CD8-positive, alpha-beta memory T cell (primary cell): ENCODE measurements at places on chromosomes 7 and 10. TPM values are rescaled to one million over a fixed set of nuclear protein-coding genes. Genes with fewer than 3 reads are reported as not detected.
A peak's percentile ranks its signal among the peaks of the same experiment; 100 is the strongest.

DNA sequence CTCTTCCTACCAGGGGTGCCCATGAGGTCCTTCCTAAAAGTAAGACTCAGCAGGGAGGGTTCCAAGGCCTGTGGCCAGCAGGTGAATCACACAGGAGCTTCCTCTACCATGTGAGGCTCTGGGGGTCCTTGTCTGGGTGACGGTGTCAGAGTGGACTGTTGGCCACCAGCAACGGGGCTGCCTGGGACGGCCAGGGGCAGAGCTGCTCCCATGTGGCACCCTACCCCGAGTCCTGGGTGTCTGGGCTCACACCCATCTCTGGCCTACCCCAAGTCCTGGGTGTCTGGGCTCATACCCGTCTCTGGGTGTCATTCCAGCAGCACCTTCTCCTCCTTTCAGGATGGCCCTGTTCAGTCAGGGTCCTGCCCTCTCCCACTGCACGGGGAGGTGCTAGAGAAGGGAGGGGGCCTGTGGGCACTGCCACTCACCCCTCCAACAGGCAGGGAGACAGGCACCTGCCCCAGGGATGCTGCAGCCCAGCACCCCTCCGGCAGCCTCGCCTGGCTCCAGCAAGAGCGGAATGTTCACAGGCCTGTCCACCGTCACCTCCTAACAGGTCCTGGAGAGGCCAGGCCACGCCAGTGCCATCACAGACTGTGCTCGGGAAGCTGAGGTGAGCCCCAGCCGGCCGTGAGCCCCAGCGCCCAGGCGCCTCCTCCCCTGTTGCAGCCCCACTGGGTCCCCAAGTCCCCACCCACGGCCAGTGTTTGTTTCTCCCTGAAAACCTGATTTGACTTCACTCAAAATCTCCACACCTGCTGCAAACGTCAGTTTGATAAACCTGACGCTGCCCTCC is 143.7 kb downstream of the PTPRN2 start:
- DNase-seq, result no peak

DNA sequence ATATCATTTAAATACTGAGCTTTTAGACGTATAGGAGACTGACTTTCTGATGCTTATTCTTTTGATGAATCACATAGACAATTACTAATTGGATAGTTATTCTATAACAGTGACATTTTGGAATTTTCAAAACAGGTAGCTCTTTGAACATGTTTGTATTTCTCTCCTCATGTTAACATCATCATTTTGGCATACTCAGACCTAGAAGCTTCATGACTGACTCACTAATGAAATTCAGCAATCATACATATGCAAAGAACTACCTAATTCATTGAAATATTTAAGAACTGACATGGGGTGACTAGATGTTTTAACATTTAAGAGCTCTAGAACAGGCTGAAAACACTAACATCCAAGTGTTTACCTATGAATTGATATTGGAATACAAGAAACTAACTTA is 192.3 kb downstream of the VTI1A start:
- DNase-seq, result no peak

GRCh38 chr10:124738441-124738840 is 5.7 kb downstream of the FAM53B start:
- DNase-seq, result no peak

DNA sequence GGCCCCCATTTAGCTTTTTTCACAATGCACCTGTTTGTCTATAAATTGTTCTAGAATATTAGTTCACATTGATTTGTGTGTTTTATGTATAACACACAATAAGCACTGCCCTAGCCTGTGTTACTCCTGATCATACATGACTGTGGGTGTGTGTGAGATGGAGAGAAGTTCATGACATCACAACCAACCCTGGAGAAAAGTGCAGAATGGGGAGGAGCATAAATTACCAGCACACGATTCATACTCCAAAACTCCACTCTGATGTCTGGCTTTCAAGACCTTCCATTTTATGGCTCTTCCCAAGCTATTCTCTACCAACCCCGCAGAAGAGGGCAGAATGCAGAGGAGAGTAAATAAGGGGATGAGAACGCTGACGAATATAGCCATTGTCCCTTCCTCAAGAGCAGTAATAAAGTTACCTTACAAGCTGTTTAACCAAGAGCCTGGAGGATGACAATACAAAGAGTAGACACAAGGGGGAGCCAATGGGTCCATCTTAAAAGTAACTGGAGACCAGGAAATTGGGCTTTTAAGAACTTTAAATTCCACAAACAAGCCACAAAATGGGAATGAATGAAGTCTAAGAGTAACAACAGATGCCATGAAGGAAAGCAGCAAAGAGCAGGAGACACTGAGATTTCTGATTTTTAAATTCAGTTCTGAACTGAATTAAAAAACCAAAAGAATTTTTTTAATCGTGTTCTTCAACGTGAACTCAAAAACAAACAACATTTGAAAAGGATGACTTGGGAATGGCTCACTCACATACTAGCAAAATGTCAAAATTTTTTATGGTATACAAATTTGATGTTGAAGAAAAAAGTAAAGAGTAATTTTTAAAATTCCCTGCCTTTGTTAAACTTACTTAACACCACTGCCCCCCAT is 159.6 kb downstream of the PARD3 start:
- DNase-seq, result no peak

DNA sequence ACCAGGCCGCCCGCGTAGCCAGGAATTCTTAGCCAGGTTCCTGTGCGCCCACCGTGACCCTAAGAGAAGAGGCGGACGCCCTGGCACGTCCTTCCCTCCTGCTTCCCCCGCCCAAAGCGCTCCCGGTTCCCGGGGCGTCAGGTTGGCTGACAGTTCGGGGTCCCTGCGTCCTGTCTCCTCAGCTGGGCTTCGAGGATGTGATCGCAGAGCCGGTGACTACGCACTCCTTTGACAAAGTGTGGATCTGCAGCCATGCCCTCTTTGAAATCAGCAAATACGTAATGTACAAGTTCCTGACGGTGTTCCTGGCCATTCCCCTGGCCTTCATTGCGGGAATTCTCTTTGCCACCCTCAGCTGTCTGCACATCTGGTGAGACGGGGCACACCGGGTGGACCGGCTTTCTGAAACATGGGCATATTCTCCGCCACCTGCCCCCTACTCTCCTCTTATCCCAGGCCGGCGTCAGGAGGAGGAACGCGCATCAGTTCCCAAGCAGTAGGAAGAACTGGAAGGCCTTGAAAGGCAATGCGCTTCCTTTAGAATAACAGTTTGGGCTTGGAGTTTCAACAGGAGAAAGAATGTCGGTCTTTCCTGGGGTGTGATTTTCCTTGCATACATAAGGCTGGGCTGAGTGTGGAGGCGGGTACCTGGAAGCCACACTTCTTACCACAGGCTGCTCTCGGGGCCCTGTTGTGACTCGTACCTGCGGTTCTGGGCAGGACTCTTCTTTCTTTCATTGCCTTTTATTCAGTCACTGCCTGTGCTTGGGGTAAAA is 728 bp downstream of the CAV2 start:
- peak; percentile 58 for DNase-seq

DNA sequence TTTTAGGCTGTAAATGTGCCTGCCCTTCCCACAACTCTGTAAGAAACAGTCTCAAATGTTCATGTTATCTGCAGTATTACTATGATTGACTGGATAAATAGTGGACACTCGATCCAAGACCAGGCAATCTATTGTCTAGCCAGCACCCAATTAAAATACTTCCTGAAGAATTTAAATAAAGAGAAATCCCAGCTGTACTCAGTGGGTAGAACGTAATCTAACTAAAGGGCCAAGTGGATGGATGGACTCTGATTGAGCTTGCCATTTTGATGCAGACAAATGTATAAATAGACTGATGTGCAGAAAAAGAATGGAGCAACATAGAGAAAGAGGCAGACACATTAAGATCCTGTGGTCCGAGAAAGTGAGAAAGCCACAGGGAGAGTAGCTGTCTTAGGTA is 158.0 kb downstream of the IPMK start:
- DNase-seq, result no peak

DNA sequence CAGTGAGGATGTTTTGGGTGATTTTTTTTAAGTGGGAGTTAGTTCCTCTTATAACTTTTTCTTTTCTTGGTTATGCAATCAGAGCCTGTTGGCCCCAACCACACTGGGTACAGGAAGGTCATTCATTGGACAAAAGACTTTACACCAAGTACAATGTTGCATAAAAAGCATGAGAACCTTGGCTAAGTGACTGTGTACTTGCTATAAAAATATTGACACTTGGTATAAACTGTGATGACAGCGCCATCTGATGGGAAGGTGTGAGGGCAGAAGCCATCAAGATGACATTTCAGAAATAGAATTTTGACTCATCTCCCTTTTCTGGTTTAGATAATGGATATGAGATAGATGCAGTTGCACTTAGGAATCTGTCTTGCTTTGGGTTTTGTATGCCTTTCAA is 126.4 kb upstream of the CCDC6 start:
- no peak for DNase-seq

- no peak for DNase-seq
These were observed 53.3 kb downstream of the FIGNL1 start for GRCh38 chr7:50396856-50397255.

DNA sequence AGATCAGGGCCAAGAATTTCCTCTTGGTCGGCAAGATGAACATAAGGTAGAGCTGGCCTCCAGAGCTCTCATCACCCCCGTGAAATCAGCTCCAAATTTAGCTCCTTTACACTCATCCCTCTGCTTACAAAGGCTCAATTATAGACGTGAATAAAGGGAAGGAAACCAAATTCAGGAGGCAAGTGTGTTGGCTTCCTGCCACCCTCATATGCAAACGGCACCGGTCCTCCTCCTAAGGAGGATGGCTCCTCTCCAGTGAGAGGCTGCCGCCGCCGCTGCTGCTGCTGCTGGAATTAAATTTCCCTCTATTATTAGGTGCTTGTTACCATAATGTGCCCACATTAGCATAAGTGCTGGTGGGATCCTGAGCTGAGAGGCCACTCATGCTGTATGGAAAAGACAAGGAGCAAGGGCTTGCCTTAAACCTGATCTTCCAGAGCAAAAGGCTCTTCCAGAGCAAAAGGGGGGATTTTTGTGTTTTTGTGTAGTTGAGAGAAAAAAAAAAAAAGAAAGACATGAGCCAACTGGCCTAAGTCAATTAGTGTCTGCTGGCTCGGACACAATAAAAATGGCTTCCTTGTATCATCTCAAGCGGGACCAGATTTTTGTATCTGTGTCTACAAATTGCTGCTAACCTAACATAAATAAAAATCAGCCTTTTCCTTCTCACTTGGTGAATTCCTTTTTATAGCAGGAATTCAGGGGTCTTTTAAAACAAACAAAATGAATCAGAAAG is 68.4 kb downstream of the CDHR3 start:
- DNase-seq, result no peak

DNA sequence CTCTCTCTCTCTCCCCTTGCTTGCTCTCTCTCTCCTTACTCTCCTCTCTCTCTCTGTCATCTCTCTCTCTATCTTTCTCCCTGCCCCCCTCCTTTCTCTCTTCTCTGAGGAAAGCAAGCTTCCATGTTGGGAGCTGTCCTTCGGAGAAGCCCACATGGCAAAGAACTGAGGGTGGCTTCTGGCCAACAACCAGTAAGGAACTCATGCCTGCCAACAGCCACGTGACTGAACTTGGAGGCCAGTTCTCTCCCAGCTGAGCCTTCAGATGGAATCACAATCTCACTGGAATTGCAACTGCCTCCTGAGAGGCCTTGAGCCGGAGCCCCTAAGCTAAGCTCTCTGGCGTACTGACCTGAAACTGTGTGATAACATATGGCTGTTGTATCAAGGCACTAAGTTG is 12.0 kb upstream of the DHTKD1 start:
- no peak for DNase-seq

DNA sequence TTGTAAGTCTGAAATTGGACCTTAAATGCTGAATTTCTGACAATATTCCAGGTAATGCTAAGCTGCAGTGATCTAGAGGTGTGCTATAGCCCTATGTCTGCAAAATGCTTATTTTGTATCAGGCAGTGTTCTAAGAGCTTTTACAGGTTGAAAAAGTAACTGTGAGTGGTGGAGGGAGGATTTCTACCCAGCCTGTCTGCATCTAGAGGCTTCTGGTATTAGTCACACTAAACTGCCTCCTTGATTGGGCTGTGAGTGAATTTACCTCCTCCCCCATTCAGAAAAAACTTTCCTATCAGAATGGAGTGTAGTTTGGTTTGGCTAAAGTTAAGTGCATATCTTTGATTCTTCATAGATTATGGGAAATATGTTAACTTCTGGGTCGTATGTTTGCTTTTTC is 56.8 kb downstream of the BBS9 start:
- no peak for DNase-seq

- DNase-seq, result no peak
These were observed 49.0 kb upstream of the LYZL1 start for GRCh38 chr10:29239569-29240472.

GRCh38 chr10:112059220-112059619 is 124.3 kb downstream of the GPAM start:
- no peak for DNase-seq

- no peak for DNase-seq
These were observed 82.4 kb downstream of the PHYHIPL start for GRCh38 chr10:59258890-59259289.

- no peak for DNase-seq
These were observed 20.2 kb upstream of the VOPP1 start for GRCh38 chr7:55592492-55592891.

DNA sequence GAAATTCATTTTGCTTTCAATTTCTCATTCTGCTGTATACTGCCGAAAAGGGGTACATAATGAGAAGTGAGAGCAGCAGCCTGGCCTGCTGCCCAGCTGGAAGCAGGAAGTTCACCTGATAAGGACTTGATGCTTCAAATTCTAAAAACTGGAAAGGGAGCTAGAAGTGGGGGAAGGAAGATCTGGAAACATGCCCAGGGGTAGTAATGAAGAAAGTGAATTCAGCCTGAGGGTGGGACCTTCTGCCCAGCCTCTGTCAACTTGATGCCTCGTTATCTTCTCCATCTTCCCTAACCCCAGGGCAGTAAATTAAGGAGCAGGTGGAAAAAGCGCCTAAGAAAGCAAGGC is 69.4 kb downstream of the ARMH3 start:
- no peak for DNase-seq

GRCh38 chr10:121242741-121243608 is 355.3 kb downstream of the FGFR2 start:
- no peak for DNase-seq

PITRM1 gene
- total RNA-seq, result 132 TPM

NKX1-2 gene
- total RNA-seq, result not detected

GAD2 gene
- not detected for total RNA-seq

MICALL2 gene
- total RNA-seq, result 2.3 TPM

LRRN3 gene
- total RNA-seq, result 101 TPM

GPR37 gene
- not detected for total RNA-seq

SPDYE5 gene
- total RNA-seq, result not detected
